Breast epithelium (tissue), 4 donors: ENCODE measurements at places on chromosomes 1 and 21.

- no peak for DNase-seq
Observed at GRCh38 chr1:205315008-205315618, 6.4 kb downstream of the NUAK2 start.

GRCh38 chr1:20723537-20724363, 5.9 kb upstream of the KIF17 start:
- DNase-seq = no peak

GRCh38 chr21:42198929-42199867, 19.7 kb upstream of the ABCG1 start:
- no peak for DNase-seq

DNA sequence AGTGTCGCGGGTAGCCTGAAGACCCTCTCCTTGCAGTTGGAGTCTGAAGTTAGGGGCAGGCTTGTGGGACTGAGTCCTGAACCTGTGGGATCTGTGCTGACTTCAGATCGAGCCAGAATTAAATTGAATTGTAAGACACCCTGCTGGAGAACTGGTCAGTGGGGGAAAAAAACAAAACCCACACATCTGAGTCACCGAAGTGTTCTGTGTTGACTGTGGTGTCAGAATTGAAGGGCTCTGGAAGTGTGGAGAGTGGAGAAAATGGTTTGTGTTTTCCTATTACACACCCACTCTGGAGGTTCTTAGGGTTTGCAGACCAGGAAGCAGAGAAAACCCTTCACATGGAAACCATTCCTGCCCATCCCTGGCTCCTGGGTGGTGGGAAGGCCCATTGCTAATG, 209.5 kb upstream of the GALNT2 start:
- no peak for DNase-seq

GRCh38 chr1:242187171-242187570, 188.3 kb upstream of the MAP1LC3C start:
- DNase-seq = no peak

DNA sequence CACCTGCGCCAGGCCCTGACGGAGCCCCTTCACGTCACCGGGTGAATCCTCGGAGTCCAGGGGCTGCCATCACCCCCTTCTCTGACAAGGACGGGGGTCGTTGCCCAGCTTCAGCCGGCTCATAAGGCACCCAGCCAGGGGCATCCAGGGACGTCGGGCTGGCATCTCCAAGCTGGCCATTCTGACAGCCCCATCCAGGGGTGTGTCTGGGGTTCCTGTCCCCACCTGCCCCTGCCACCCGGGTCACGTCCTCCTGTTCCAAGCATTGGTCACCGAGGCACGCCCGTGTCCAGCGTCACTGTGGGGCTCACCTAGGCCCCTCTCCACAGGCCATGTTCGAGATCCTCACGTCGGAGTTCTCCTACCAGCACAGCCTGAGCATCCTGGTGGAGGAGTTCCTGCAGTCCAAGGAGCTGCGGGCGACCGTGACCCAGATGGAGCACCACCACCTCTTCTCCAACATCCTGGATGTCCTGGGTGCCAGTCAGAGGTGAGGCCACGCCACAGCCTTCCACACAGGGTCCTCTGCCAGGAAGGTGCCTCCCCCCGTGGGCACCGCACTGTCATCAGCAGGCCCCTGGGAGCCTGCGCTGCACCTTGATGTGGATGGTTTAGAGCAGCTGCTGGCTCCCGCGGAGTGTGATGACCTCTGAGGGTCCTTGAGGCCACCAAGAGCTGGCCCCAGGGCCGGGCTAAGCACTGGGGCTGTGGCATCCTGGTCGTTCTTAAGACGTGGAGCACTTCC, 14.8 kb downstream of the ARHGEF16 start:
- no peak for DNase-seq

DNA sequence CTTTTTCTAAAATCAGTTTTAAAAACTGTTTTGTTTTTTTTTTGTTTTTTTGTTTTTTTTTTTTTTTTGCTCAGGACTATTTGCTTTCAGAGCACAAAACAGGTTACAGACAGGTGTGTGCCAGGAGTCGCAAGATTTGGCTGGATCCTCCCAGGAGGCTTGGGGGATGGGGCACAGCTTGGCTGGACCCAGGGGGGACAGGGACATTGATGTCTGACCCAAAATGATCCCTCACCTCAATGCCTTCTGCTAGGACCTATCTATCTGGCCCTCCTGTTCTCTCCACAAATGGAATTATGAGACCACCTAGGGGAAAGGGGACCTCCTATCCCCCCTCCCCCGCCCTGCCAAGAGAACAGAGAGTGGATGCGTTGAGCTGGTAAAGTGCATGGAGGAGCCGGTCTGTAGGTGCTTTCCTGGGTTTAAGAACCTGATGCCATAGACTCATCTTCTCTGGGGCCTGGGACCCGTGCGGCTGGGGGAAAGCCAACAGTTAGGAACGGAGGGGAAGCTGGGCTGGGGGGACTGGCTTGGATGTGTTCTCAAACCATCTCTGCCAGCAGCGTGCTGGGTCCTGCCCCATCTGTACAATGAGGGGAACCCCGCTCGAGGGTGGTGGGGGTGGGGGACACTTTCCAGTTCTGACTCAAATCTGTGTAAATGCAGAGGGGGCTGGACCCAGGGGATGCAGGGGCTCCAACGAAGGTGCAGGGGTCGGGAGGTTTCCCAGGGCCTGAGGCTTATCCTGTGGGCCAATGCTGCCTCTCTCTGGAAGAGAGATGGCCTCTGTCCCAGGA, 28.9 kb downstream of the RUNX3 start:
- peak; percentile 15 for DNase-seq

GRCh38 chr1:234065794-234066447, 161.4 kb downstream of the SLC35F3 start:
- peak; percentile 46 for DNase-seq

GRCh38 chr1:197782722-197783360, 7.6 kb upstream of the DENND1B start:
- no peak for DNase-seq

- DNase-seq = no peak
Observed at GRCh38 chr1:187787736-187788135, 959.0 kb downstream of the PLA2G4A start.

DNA sequence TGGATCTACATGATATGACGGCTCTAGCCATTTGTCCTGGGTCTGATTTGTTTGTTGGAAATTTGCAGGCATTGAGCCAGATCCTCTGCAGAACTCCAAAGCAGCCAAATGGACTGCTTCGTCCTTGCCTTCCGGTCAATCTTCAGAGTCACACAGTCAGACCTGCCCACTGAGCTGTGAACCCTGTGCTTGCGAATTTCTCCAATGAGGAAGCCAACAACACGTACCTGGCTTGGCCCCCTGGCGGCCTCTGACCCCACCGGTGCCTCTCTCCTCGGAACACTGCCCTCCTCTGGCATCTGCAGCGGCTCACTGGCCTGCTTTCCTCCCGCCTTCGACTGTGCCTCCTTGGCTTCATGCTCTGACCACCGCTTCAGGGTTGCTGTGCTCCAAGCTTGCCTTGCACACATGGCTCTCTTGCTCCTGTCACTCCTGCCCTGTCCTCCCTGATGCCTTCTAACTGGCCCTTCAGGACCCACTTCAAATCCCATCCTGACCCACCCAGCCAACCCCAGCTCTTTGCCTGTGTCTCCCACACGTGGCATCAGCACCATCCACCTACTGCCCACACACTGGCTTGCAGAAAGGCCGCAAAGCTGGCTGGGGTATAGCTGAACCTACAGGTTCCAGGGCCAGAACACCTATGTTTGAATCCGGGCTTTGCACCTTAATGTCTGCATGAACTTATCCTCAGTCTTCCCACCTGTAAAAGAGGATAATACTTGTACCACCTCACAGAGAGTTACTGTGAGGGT, 128.2 kb downstream of the KCNN3 start:
- no peak for DNase-seq

- no peak for DNase-seq
Observed at GRCh38 chr1:203324105-203325025, 19.0 kb downstream of the BTG2 start.

DNA sequence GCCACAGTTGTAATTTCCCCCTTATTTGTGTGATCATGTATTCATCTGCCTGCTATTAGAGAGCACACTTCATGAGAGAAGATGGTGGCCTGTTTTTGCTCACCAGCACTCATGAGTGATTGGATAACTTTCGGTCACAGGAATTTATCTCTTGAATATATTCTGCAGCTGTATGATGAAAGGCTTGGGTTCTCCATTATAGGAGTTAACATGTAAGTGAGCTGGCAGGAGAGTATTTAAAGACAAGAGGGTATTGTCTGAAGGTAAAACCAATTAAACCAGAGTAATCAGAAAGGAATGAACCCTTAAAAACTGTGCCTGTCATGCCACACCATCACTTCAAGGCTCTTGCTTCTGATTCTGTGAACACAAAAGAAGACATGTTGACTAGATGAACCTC, 574.9 kb upstream of the CAMK1G start:
- DNase-seq = no peak

GRCh38 chr21:43004926-43005325, 30.6 kb downstream of the PKNOX1 start:
- DNase-seq = no peak

DNA sequence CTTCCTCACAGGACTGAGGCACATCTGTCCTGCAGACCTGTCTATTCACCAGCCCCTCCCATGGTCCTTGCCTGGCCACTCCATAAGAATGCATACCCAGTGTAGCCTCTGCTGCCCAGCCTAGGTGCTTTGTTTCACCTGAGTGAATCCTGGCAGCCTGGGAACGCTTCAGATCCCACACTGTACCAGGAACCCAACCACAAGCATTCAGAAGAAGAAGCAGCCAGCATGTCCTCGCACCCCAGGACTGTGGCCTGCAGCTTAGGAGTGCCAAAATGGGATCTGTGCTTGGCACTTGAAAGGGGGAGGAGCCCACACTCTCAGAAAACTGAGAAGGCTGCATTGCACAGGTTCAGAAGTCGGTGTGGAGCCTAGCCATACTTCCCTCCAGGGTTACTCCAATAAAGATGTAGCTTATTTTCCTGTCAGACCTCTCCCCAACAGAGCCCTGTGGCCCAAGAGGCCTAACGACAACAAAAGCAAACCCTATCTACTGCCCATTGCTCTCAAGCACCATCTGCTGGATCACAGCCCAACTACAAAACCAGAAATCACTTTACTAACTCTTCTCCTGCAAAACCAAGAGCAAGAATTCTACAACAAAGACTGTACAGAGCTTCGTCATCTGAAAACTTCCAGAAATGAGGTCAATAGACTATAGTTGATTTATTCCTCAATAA, 923.1 kb upstream of the NEGR1 start:
- DNase-seq = no peak

GRCh38 chr1:12450090-12450755, 167.8 kb downstream of the DHRS3 start:
- DNase-seq = no peak

DNA sequence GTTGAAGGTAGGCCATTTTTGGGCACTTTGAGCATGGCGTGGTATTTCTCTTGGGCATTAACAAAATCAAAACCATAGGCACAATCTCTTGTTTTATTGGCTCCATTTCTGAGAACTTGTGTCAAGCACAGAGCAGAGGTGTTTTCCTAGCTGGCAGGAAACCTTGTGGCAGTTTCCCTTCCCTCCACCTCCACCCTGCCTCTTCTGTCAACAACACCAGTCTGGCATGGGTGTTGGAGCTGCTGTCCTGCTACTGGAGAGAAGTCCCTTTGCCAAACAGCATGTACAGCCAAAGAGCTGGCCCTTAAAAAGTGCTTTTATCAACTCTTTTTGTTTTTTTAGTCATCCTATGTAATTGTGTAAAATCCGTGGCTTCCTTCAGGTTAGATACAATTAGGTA, 16.0 kb downstream of the ATP1A1 start:
- DNase-seq = no peak

GRCh38 chr1:53725238-53725689, 13.7 kb downstream of the GLIS1 start:
- DNase-seq = no peak

DNA sequence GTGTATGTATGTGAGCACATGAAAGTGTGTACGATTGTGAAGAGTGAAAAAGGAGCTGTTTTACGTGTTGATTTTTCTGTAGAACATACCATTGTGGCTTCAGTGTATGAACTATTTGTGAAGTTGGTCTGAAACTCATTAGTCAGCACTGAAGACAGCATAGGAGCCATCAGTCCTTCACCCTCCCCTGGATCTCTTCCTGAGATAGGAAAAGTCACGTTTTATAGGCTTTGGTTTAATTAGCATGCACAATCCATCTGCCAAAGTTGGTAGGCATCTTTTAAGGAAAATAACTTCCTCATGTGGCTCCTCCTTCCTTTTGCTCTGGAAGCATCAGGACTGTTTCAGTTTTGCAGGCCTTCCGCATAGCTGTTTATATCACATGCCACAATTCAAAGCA, 1.4 kb upstream of the RABIF start:
- DNase-seq = no peak
